ENCODE measurements at places on chromosomes 2 and 18.

GRCh38 chr2:141035846-141036420, 1094.9 kb downstream of the LRP1B start:
- no peaks in the 10 kb centered on the region for H3K4me1 ChIP-seq
- H3K27ac ChIP-seq, result no peak overlapping the region
- H3K27me3 ChIP-seq, result no peaks in the 10 kb centered on the region
- no peak for DNase-seq
- H3K36me3 ChIP-seq, result no peaks in the 10 kb centered on the region
- H3K4me3 ChIP-seq, result no peak overlapping the region

DNA sequence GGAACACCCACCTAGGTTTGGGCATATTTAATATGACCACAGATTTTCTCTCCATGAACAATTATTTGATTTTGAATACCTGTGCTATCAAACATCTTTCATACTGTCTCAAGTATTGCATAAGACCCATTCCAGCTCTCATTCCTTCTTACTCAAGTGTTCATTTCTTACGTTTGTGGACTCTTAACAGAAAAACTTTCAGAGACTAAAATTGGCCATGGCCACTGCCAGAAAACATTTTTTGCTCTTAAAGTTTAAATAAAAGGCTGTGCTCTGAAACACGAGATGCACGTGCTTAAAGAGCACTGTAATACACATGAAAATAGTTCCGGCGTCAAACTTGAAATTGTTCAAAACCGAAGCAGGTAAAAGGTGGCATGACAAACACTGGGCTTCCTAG, 89.3 kb downstream of the LIMS1 start:
- no peak for DNase-seq
- H3K4me3 ChIP-seq, result no peak overlapping the region
- H3K36me3 ChIP-seq, result peaks cover 2% of the 10 kb centered on the region
- no peak overlapping the region for H3K27ac ChIP-seq
- H3K4me1 ChIP-seq, result peaks cover 39% of the 10 kb centered on the region
- no peaks in the 10 kb centered on the region for H3K27me3 ChIP-seq

GRCh38 chr18:14577971-14578370, 34.6 kb upstream of the POTEC start:
- H3K36me3 ChIP-seq, result no peaks in the 10 kb centered on the region
- no peaks in the 10 kb centered on the region for H3K27me3 ChIP-seq
- H3K4me1 ChIP-seq, result no peaks in the 10 kb centered on the region
- no peak overlapping the region for H3K27ac ChIP-seq

DNA sequence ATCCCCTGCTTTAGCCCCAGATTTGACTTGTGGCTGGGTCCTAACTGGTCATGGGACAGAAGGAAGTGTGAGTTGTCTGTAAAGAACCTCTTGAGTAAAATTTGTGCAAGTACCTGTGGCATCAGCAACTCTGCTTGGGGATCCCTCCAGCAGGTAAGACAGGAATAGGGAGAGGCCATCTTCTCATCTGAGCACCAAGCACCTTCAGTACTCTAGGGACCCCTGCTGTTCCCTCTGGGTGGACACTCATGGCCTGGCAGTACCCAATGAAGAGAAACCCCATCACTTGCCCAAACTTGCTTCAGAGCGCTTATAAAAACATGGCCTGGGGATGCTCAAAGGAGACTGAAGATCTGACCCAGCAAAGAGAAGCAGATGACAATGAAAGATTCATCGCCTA, 297.8 kb downstream of the SP3 start:
- H3K27me3 ChIP-seq, result peaks cover 13% of the 10 kb centered on the region
- no peak for DNase-seq
- H3K4me3 ChIP-seq, result no peak overlapping the region
- no peaks in the 10 kb centered on the region for H3K36me3 ChIP-seq

DNA sequence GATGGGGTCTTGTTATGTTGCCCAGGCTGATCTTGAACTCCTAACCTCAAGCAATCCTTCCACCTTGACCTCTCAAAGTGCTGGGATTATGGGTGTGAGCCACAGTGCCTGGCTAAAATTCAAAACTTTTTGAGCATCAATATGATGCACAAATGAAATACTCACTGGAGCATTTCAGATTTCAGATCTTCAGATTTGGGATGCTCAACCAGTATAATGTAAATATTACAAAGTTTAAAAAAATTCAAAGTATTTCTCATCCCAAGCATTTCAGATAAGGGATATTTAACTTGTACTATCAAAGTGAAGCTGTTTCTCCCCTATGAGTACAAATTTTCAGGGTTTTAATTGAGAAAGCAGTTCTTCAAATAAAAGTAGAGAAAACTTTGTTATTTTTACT, 164.1 kb upstream of the CCDC68 start:
- H3K4me3 ChIP-seq, result no peak overlapping the region
- no peak overlapping the region for H3K27ac ChIP-seq
- no peaks in the 10 kb centered on the region for H3K27me3 ChIP-seq
- no peaks in the 10 kb centered on the region for H3K4me1 ChIP-seq

- no peaks in the 10 kb centered on the region for H3K27me3 ChIP-seq
- H3K27ac ChIP-seq, result no peak overlapping the region
- peaks cover 25% of the 10 kb centered on the region for H3K4me1 ChIP-seq
- DNase-seq, result no peak
- peaks cover 43% of the 10 kb centered on the region for H3K36me3 ChIP-seq
These were observed 58.1 kb upstream of the RNU4ATAC start for GRCh38 chr2:121472470-121472993.

- no peak for DNase-seq
- H3K4me3 ChIP-seq, result no peak overlapping the region
- peaks cover 7% of the 10 kb centered on the region for H3K4me1 ChIP-seq
- no peaks in the 10 kb centered on the region for H3K36me3 ChIP-seq
- H3K27me3 ChIP-seq, result peaks cover 6% of the 10 kb centered on the region
- H3K27ac ChIP-seq, result no peak overlapping the region
These were observed 5.6 kb upstream of the RUFY4 start for GRCh38 chr2:218063486-218063885.

DNA sequence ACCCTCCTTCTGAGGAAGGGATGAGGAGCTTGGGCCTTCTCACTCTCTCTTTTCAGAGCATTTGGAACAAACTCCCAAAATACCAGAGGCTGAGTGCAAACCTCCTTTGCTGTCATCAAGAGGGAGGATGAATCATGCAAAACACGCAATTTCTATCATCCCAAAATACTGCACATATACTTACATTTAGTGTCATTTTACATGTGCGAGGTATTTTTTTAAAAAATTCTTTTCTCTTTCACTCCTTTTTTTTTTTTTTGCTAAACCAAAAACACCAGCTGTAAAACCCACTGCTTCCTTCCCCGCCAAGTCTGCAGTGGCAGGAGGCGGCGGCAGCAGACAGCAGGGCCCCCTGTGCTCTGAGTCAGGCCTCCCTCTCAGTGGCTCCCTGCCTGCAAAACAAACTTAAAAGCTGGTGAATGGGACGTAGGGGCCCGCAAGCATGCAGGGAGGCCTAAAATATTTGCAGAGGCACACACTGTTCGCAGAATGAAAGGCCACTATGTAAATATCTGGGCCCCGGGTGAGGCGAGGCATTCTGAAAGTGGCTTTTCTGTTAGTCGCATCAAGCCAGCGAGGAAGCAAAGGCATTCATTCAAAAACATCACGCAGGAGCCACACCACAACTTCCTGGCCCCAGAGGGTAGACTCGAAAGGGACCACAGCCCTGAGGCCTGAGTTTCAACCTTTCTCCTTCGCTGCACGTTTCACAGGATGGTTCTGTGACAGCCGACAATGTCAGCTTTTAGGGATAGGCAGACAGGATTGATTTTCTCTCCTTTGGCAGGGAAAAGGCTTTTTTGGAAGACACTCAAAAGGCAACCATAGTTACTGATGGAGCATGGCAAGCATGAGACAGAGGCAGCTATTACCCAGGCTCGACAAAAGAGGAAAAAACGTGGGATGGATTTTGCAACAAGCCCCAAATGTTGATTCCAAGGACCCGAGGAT, 73.4 kb downstream of the ACTR2 start:
- peaks cover 3% of the 10 kb centered on the region for H3K36me3 ChIP-seq
- H3K4me3 ChIP-seq, result peak overlapping the region; percentile 84
- H3K4me1 ChIP-seq, result peaks cover 40% of the 10 kb centered on the region
- peak; percentile 75 for DNase-seq

GRCh38 chr2:118641711-118642110, 205.7 kb downstream of the EN1 start:
- peaks cover 11% of the 10 kb centered on the region for H3K27me3 ChIP-seq
- H3K4me3 ChIP-seq, result no peak overlapping the region
- no peaks in the 10 kb centered on the region for H3K4me1 ChIP-seq
- no peak for DNase-seq

- H3K4me1 ChIP-seq, result no peaks in the 10 kb centered on the region
- DNase-seq, result no peak
- H3K4me3 ChIP-seq, result no peak overlapping the region
- H3K36me3 ChIP-seq, result peaks cover 8% of the 10 kb centered on the region
- H3K27ac ChIP-seq, result no peak overlapping the region
- H3K27me3 ChIP-seq, result no peaks in the 10 kb centered on the region
These were observed 18.5 kb downstream of the CCDC88A start for GRCh38 chr2:55401124-55401523.

DNA sequence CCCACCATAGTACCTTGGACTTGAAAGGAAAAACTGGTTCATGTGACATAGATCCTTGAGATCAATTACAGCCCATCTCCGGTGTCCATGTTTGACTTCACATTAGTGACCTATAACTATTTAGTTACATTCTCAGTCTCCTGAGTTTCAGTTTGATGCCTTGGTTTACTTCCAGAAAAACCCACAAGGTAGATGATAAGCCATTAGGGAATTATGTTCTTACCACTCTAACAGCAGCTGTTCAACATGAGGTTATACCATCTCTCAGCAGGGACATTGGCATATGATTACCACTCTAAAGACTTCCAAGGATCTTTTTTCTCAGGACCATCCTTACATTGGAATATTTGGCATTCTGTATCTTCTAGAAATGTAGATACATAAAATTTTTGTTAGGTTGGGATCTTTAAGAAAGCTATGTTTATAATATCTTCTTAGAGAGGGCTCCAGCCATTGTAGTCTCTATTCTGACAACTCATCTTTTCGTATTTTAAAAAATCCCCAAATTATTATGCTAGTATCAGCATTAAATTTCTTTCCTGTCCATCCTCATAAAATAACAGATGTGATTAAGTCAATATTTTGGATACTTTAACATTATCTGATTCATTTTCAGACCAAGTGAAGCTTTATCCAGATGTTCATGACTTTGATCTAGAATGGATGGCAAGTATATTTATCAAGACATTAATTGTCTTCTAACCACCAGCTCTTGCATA, 258.9 kb downstream of the RDH14 start:
- H3K36me3 ChIP-seq, result no peaks in the 10 kb centered on the region
- H3K27me3 ChIP-seq, result no peaks in the 10 kb centered on the region
- H3K27ac ChIP-seq, result no peak overlapping the region
- DNase-seq, result no peak
- H3K4me1 ChIP-seq, result no peaks in the 10 kb centered on the region

GRCh38 chr2:11373096-11373495, 28.7 kb upstream of the ROCK2 start:
- no peak for DNase-seq
- H3K36me3 ChIP-seq, result no peaks in the 10 kb centered on the region
- H3K27me3 ChIP-seq, result peaks cover 4% of the 10 kb centered on the region
- no peaks in the 10 kb centered on the region for H3K4me1 ChIP-seq

Data from activated naive CD8-positive, alpha-beta T cell treated with anti-CD3 and anti-CD28 coated beads, Interleukin-2, amount 10 ng/mL, durations not matched to agents 7 days and 5 days (primary cell).